ENCODE measurements at places on chromosomes 1 and 21.

DNA sequence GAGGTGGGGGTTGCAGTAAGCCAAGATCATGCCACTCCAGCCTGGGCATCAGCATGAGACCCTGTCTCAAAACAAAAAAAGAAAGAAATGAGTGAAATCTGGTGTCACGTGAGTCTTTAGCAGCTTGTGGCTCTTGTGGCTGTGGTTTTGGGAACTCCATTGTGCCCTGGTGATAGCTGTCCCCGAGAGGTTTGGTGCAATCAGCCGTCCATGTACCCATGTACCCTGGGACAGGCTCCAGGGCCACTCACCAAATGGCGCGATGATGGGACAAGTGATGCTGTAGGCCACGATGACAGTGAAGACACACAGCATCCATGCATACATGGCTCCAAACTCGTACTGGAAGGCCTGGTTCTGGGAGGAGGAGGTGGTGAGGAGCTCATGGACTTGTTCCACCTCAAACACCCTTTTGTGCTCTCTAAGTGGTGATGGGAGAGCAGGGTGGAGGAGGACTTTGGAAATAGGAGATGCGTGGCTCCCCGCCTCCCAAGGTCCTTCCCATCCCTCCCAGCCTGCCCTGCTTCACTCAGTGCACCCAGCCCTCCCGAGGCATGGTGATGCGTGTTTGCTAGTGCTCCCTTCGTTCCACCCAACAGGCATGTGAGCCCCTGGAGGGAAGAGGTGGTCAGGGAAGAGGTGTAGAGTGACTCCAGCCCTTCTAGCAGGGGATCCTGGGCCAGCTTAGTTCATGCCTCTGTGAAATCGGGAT lies 29.6 kb downstream of the TMEM63A start:
- H3K4me1 ChIP-seq: no peaks in the 10 kb centered on the region
- no peak overlapping the region for H3K4me3 ChIP-seq
- no peaks in the 10 kb centered on the region for H3K27me3 ChIP-seq
- H3K36me3 ChIP-seq: peaks cover 96% of the 10 kb centered on the region

- H3K27me3 ChIP-seq: no peaks in the 10 kb centered on the region
- peaks cover 16% of the 10 kb centered on the region for H3K4me1 ChIP-seq
- H3K27ac ChIP-seq: no peak overlapping the region
Measured at GRCh38 chr1:101293461-101294051, 56.7 kb downstream of the S1PR1 start.

- H3K4me1 ChIP-seq: no peaks in the 10 kb centered on the region
- DNase-seq: no peak
- H3K27me3 ChIP-seq: no peaks in the 10 kb centered on the region
- no peak overlapping the region for H3K27ac ChIP-seq
- H3K4me3 ChIP-seq: no peak overlapping the region
Measured at GRCh38 chr1:215377746-215378145, 189.4 kb upstream of the KCTD3 start.

GRCh38 chr1:42738678-42739226 lies 1.3 kb downstream of the CLDN19 start:
- H3K4me3 ChIP-seq: no peak overlapping the region
- H3K4me1 ChIP-seq: no peaks in the 10 kb centered on the region
- H3K36me3 ChIP-seq: no peaks in the 10 kb centered on the region
- no peak overlapping the region for H3K27ac ChIP-seq

GRCh38 chr1:67162954-67163353 lies 3.3 kb upstream of the IL23R start:
- H3K4me3 ChIP-seq: no peak overlapping the region
- no peaks in the 10 kb centered on the region for H3K36me3 ChIP-seq
- H3K27me3 ChIP-seq: no peaks in the 10 kb centered on the region
- no peak overlapping the region for H3K27ac ChIP-seq
- peaks cover under 1% of the 10 kb centered on the region for H3K4me1 ChIP-seq
- DNase-seq: no peak
